ENCODE measurements at places on chromosomes 5 and 9.

- no peak for DNase-seq
Observed at GRCh38 chr9:113298924-113299770, 4.0 kb downstream of the RNF183 start.

DNA sequence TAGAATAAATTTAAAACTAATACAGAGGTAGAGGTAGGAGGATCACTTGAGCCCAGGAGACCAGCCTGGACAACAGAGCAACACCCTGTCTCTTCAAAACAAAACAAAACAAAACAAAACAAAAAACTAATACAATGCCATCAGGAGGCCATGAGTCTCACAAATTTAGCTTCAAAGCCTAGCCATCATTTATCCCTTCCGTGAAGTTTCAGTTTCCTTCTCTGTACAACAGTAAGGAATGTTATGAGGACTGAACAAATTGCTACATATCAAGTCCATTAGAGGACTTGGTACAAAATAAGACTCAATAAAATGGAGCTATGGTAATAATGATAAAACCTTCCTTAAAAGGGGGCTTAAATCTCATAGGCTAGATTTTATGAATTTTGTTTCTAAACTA, 60.8 kb downstream of the MAPKAP1 start:
- DNase-seq = no peak

- DNase-seq = no peak
Observed at GRCh38 chr5:95069021-95069420, 215.9 kb downstream of the MCTP1 start.

DNA sequence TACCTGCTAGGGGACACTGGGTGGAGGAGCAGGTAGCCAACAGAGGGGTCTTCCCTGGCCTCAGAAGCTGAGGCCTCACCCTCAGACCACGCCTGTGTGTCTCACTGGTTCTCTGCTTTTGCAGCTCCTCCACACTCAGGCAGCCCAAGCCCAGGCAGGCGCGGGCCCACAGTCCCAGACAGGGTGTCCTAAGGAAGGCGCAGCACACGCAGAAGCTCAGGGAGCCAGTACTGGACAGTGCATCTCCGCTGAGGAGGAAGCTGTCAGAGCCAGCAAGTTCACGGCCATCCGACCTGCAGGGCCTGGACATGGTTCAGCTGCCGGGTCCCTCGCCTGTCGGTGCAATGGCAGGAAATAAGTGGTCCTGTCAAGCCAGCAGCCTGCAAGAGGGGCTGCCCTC, 25.3 kb downstream of the CFAP90 start:
- DNase-seq = no peak

- no peak for DNase-seq
Observed at GRCh38 chr5:127419683-127420257, 97.7 kb upstream of the PRRC1 start.

DNA sequence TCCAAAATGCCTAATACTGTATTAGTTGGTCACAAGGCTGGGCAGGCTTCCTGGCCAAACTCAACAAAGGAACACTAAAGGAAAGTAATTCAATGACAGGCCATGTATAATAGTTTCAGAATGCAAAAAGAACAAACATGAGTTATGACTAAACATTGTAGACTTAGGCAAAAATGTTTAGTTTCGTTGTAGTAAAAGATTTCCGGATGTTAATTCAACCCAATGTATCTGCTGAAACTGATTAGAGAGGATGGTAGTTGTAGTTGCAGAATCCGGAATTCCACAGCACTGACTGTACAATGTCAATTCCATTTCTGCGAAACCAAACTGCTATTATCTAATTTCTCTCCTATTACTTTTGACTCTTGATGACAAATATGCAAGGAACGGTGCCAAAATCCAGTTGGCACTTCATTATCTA, 117.9 kb upstream of the FST start:
- DNase-seq = no peak

DNA sequence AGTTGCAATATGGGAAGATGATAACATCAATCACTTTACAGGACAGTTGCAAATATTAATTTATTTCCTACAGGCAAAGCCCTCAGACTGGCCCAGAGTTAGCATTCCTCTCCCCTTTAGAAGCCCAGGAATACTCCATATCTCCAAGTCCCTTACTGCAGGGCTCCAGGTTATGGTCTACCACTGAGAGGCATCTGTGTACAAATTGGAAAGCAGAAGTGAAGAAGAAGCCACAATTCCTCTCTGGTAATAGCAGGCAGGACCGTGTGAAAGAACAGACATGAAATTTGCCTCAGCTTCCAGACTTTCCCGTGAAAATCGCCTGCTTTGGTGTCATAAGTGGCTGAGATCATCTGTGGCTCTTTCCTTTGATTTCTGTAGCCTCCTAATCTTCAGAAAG, 289.6 kb downstream of the GLIS3 start:
- no peak for DNase-seq

DNA sequence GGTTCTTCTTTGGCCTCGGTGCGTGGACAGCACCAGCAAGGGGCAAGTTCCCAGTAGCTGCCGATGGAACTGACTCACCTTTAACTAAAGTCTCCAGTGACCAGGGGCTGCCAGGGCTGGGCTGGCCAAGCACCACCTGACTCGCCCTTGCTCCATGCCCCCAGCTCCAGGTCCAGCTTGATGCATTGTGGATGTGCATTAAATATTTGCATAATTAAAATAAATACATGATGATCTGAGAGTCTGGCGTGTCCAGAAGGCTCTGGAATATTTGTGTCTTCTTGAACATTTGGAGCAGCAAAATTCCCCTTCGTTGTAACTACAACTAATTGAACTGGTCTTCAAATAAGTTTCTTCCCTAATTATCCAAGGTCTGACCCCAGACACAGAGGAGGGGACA, 9.5 kb upstream of the PRDM12 start:
- DNase-seq = no peak

DNA sequence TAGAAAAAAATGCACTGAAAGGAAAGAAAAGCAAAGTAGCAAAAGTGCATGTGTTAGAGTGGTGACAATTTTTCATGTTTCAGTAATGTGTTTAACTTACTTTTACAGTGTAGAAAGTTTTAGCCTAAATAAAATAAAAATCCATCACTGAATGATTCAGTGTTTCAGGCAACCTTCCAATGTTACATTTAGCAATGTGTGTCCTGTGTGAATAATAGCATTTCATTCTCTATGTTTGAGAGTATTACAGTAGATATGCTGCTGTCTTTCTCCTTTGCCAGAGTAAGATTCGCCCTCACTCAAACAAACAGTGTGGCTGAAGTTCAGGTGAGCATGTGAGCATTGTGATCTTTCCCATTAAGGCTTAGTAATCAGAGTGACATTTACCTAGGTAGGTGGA, 171.1 kb downstream of the TARS1 start:
- DNase-seq = no peak

- DNase-seq = no peak
Observed at GRCh38 chr5:9624196-9624947, 5.8 kb downstream of the TAS2R1 start.

DNA sequence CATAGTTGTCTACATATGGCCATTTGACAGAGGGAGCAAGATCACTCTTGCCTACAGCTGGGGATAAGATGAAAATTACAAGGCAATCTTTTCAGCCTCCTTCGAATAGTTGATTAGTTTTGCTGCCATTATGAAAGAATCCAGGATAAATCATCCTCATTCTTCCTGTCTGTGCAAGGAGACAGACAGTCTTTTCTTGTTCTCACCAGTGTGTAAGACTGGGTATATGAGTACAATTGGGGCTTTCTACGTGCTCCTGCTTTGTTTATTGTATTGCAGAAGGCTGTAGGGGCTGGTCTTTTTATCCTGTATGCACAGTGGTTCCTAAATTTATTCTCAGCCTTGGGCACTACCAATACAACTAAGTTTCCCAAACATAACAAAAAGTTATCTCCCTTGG, 76.8 kb downstream of the SPEF2 start:
- no peak for DNase-seq

- DNase-seq = no peak
Observed at GRCh38 chr5:77924081-77924480, 147.9 kb upstream of the TBCA start.

DNA sequence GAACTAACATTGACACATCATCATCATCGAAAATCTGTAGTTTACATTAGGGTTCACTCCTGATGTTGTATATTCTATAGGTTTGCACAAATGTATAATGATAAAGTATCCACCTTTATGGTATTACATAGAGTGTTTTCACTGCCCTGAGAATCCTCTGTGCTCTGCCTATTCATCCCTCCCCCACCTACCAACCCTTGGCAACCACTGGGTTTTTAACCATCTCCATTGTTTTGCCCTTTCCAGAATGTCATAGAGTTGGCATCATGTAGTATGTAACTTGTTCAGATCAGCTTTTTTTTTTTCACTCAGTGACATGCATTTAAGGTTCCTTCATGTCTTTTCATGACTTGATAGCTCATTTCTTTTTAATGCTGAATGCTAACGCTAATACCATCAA, 106.0 kb downstream of the ARHGEF28 start:
- no peak for DNase-seq

DNA sequence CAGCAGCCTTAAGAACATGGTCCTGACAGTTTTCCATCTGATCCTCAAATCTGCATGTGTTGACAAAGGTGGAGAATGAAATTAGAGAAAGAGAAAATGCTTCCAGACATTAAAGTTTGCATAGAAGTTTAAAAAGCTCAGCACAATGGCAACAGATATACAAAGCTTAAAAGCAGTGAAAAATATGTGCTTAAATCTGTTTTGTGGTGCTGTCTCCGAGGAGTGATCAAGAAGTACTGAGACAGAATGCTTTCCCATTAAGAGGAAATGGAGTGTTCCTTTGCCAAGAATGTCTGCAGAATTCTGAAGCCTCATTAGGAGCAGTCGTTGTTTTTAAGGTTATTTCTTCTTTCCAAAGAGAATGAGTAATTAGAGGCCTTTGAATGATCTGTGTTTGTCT, 131.4 kb downstream of the MCTP1 start:
- no peak for DNase-seq

DNA sequence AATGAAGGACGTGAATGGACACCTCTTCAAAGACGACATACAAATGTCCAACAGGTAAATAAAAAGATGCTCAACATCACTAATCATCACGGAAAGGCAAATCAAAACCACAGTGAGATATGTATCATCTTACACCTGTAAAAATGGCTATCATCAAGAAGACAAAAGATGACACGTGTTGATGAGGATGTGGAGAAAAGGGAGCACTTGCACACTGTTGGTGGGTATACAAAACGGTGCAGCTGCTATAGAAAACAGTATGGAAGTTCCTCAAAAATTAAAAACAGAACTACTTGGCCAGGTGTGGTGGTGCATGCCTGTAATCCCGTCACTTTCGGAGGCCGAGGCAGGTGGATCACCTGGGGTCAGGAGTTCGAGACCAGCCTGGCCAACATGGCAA, 47.9 kb downstream of the STK10 start:
- no peak for DNase-seq

- peak; percentile 52 for DNase-seq
Observed at GRCh38 chr5:97162045-97162444, 19.6 kb upstream of the LIX1 start.

- no peak for DNase-seq
Observed at GRCh38 chr5:139470821-139471300, at the start of gene SMIM33. TSS of gene SMIM33 (plus strand) at chr5:139471004. CDS start at chr5:139471122, 118 bp downstream.

DNA sequence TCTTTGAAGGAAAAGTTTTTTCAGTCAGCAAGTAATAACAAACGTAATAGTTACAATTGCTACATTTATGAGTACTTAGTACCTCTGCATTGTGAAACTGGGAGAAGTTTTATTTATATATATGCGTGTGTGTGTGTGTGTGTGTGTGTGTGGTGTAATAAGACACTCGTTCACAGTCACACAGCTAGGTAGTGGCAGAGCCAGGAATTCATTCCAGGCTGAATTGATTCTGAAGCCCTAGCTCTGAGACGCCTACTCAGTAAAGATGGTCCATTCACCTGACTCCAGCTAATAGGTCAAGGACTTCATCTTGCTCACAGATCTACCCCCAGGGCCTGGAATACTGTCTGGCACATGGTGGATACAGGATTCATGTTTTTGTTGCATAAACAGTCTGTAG, 13.6 kb upstream of the CAST start:
- DNase-seq = no peak

DNA sequence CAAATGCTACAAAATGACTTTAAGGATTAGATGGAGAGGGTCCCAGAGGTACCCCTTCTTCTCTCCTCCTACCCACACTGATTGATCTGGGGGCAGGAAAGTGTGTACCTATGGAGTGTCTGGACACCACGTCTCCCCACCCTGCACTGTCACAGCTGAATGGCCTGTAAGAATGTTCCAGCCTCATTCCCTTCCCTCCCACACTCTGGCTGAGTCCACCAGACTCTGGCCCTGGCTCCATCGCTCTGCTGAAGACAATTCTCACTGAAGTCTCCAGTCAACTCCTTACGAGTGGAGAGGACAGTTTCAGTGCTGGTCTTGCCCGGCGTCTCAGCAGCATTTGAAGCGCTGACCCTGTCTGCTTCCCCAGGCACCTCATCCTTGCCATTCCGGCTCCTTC, 105.8 kb downstream of the TTLL11 start:
- no peak for DNase-seq

GRCh38 chr9:124259158-124259808, 1.5 kb downstream of the NEK6 start:
- no peak for DNase-seq

DNA sequence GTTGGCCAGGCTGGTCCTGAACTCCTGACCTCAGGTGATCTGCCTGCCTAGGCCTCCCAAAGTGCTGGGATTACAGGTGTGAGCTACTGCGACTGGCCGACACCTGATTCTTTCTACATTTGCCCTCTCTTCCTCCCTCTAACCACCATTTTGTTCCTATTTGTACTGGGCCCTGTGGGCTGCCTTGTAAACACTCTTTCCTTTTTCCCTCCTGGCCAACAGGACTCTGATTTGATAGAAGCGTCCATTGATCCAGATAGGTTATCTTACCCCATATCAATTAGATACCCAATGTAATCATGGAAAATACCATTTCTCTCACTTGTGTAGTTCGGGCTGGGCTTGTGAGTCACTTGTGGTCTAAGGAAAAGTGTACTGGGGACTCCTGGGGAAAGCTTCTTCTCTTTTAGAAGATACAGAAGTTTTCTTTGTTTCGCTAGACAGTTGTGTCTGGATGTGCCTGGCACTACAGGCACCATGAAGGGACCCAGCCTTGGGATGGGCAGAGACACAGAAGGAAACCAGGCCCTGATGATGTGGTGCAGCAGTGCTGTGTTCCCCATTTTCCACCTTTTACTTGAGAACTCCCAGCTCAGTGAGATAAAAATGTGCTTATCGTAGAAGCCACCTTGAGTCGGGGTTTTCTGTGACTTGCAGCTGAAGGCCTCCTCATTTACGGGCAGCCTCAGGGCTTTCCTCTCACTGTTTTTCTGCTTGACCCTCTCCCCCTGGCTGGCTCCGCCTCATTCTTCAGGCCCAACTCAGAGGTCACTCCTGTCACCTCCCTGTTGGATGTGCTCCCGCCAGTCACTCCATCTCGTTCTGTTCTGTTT, 32.8 kb upstream of the CPEB4 start:
- no peak for DNase-seq

DNA sequence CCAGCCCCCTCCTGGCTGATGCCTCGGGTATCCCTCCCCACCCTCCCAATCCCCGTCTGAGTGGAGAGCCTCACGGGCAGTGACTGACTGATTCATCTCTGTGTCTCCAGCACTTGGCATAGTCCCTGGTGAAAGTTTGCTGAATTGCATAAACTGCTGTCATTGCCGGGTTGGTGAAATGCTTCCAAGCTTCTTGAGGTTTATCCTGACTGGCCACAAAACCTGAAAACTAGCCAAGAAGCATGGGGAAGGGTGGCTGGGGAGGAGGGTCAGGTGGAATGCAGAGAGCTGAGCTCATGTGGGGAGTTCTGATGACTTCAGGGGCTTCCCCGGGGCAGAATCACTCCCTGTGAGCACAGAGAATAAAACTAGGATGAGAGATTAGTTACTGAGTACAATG, 56.9 kb upstream of the GGTA1 start:
- DNase-seq = no peak
